ENCODE measurements at places on chromosomes 5 and 9.
A peak's percentile ranks its signal among the peaks of the same experiment; 100 is the strongest.

DNA sequence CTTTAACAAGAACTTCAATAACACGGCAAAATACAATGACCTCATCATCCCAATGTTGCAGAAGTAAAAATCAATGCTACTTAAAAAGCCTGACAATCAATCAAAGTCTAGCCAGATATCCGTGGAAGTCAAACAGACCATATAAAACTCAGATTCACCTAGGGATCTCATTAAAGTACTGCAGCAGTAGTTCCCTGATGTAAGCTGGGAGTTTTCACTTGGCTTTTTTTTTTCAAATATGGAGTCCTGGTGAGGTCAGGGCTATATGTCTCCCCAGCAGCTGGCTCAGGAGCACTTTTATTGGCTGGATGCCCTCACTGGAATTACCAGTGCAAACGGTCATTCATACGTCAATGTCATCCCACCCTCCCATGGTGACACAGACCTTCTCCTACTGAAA lies 220.6 kb upstream of the SLC30A5 start:
- no peak for DNase-seq

DNA sequence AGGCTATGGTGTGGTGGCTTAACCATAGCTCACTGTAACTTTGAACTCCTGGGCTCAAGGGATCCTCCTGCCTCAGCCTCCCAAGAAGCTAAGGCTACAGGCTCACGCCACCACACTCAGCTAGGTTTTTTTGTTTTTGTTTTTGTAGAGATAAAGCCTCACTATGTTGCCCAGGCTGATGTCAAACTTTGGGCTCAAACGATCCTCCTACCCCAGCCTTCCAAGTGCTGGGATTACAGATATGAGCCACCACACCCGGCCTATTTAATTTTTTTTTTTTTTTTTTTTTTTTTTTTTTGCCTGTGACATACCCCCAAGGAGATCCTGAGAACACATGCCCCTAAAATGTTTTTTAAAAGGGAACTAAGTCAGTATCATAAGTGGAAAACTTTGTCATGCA lies 10.4 kb downstream of the FUBP3 start:
- DNase-seq, result no peak

- no peak for DNase-seq
Measured at GRCh38 chr5:23089286-23089685, 236.1 kb upstream of the CDH12 start.

DNA sequence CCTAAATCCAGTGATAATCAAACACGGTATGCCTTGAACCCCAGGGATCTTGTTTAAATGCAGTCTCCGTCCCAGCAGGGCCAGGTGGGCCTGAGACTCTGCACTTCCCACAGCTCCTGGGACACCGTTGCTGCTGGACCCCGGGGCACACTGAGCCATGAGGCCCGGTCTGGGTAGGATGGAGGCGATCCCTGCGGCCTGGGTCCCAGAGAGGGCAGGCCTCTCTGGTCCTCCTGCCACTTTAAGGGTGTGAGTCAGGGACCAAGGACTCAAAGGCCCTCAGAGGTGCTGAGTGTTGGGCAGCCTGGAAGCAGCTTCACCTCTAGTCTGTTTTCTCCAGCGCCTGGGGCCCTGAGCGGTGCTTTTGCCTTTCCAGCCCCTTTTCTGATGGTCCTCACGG lies 34.1 kb upstream of the SLC9A3 start:
- DNase-seq, result no peak

- DNase-seq, result no peak
Measured at GRCh38 chr9:37641331-37641730, 9.4 kb upstream of the FRMPD1 start.

- no peak for DNase-seq
Measured at GRCh38 chr5:60820593-60821487, 23.2 kb downstream of the ELOVL7 start.

- DNase-seq, result peak; percentile 24
Measured at GRCh38 chr9:130172858-130173665, 858 bp downstream of the NCS1 start.
